ENCODE measurements at places on chromosomes 1 and 21.

DNA sequence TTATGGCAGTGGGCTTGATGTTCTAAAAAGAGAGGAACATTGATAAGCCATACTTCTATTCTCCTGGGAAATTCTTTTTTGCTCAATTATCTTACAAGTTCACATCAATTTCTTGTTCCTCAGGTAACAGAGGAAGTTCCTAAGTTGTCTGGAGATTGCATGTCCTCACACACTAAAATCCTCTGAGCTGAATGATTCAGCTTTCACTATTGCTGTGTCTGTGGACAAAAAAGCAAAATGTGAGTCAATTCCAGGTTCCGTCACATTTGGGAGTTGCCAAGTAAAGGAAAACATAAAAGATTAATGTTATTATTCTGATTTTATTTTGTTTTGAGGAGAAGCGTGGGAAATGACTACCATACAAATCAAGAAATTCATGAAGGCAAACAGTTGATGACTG lies 316.7 kb downstream of the CHRM3 start:
- no peak for DNase-seq

- no peak for DNase-seq
Measured at GRCh38 chr1:62228883-62229187, 34.2 kb downstream of the L1TD1 start.

GRCh38 chr1:65495137-65495536 lies 74.7 kb downstream of the LEPR start:
- no peak for DNase-seq

DNA sequence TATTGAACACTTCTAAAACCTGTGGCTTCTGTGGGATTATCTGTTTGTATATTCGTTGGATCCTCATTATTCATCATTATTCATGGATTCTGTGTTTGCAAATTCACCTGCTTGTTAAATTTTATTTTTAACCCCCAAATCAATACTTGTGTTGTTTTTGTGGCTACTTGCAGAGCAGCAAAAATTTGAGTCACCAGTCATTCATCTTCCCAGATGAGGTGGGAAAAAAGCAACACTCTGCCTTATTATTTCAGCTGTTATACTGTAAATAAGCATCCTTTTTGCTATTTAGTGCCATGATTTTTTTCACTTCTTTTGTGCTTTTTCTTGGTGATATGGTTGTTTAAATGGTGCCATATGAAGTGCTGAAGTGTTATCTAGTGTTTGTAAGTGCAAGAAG lies 56.7 kb downstream of the RASAL2 start:
- no peak for DNase-seq

DNA sequence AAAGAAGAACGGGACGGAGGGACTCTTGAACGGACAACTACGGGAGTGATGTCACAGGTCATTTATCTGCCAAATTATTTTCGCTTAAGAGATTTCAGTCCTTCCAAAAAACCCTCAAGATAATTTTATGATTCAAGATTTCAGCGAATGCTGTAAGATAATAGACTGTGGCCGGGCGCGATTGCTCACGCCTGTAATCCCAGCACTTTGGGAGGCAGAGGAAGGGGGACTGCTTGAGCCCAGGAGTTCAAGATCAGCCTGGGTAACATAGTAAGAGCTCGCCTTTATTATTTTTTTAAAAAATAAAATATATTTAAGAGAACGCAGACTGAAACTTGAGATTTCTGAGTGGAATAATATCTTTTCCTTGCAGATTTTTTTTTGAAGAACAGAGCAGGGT lies 609 bp downstream of the RWDD2B start:
- no peak for DNase-seq

DNA sequence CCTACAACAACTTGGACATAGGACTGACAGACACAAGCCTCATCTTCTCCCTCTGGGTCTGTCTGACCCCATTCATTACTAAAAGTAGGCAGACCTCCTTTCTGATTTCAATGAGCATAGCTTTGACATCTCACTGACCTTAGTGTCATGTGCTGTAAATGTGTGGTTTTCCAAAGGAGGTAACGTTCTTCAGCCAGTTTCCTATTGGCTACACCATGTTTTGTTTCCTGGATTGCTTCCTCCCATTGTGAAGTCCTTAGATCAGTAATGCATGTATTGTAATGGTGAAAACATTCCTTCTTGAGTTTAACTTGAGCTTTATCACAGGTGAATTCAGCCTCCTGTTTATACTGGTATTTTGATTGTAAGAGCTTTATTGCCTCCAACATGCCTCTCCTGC lies 20.6 kb downstream of the STXBP3 start:
- no peak for DNase-seq

- no peak for DNase-seq
Measured at GRCh38 chr1:230735447-230735846, 11.7 kb upstream of the CAPN9 start.

GRCh38 chr1:14373081-14373758 lies 225.3 kb upstream of the KAZN start:
- DNase-seq, result no peak

- DNase-seq, result no peak
Measured at GRCh38 chr1:224411766-224412165, 22.8 kb downstream of the WDR26 start.

All from CD8-positive, alpha-beta memory T cell (primary cell).